ENCODE measurements at places on chromosomes 2 and 18.
A peak's percentile ranks its signal among the peaks of the same experiment; 100 is the strongest.

DNA sequence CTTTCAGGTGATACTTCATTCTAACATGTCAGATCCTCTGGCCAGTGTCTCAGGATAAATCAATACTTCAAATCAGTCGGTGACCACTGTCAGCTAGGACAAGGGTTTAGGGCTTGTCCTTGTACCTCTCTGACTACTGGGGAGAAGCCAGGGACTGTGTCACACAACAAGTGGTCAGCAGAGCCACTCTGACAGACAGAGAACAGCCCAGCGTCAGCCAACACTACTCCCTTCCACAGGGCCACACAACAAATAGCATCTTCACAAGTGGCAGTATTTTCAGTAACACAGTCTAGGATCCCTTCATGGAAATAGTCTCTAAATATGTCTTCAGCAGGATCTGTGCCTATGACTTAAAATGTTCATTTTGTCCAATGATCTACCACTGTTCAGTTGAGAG lies 14.2 kb downstream of the FLACC1 start:
- no peak for DNase-seq

- no peak for DNase-seq
These were observed 136.3 kb downstream of the ERBB4 start for GRCh38 chr2:212402316-212402715.

DNA sequence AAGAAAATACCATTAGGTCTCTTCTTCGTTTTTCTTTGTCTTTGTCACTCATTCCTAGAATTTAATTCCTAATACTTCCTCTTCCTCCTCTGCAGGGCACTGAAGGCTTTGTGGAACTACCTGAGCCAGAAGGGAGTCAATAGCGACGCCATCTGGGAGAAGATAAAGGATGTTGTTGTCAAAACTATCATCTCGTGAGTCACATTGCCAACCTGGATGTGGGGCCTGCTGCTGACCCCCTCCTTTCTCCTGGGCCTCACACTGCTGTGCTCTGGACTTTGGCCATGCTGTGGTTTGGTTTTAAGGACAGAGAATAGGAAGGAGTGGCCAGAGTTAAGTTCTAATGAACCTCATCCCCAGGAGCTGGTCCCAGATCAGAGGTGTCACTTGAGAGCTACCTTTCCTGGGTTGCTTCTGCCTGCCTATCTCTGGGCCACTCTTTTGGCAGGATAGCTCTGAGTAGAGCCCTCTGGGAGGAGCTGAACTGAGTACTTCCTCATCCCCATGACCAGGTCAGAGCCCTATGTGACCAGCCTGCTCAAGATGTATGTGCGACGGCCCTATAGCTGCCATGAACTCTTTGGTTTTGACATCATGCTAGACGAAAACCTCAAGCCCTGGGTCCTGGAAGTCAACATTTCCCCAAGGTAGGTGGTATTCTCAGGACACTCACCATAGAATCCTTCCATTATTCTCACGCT lies 33.1 kb upstream of the CYP27A1 start:
- DNase-seq: no peak

DNA sequence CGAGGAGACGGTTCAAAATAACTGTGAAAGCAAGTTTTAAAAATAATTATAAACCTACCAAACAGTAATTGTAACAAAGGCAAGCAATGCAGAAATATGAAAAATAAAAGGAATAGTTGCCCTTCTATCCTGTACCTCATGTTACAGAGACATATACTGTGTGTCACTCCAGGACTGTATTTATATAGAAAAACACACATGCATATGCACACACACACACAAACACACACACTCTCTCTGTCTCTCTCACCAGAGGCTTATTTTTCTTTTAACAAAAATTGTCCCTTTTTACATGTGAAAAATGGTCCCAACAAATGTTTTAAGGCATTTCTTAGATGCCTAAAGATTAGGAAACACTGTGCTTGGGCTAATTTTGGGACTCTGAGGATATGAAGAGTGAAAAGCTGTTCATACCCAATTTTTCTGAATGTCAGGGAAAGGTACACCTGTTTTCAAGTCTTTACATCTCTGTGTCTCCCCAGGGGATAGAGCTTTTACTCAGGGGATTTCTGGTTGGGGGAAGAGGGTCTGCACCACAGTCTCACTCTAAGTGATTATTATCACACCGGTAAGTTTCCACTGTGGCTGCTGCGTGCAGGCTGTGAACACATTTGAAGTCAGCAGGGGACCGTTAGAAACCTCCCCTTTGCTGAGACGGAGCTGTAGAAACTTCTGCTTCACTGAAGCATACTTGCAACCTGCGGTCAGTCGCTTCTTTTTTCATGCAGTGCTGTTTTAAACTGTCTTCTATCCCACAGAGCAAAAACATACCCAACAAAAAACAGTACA lies 51.4 kb upstream of the SPAG16 start:
- DNase-seq: peak; percentile 15

GRCh38 chr2:98764499-98764898 lies 33.6 kb upstream of the MGAT4A start:
- no peak for DNase-seq

- DNase-seq: no peak
These were observed 18.4 kb downstream of the GPR55 start for GRCh38 chr2:230906471-230907230.

- no peak for DNase-seq
These were observed 462 bp upstream of the OTOS start for GRCh38 chr2:240140920-240141319.

- no peak for DNase-seq
These were observed 7.7 kb upstream of the DNMT3A start for GRCh38 chr2:25349397-25349796.

DNA sequence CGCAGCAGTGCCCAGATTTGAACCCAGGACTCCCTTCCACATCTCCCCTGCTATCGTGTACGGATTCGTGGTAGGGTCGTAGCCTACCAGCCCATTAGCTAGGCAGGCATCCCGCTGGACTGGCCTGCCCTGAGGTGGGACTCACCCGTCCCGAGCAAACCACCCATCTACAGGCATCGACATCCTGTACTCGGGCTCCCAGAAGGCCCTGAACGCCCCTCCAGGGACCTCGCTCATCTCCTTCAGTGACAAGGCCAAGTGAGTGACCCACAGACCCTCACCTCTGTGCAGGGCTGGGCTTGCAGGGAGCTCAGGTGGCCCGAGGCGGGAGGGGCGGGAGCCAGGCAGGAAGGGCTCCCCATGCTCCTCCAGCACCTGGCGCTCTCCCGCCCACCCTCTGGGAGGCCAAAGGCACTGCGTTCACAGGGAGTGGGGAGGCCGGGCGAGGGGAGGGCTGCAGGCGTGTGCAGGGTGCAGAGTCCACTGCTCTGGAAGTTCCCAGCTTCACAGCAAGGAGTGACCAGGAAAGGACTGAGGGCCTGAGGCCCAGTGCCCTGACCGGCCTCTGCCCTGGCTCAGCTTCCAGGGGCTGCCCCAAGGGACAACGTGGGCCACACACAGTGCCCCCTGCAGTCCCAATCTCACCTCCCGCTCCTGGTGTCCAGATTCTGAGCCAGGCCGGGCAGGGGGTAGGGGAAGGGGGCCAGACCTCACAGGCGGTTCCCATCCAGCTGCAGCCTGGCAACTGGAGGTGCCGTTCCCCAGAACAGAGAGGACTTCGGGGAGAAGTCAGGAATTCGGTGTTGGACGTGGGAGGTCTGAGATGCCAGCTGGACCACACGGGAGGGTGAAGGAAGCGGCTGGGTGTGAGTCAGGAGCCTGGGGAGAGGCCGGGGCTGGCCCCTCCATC lies 5.4 kb downstream of the AGXT start:
- no peak for DNase-seq

DNA sequence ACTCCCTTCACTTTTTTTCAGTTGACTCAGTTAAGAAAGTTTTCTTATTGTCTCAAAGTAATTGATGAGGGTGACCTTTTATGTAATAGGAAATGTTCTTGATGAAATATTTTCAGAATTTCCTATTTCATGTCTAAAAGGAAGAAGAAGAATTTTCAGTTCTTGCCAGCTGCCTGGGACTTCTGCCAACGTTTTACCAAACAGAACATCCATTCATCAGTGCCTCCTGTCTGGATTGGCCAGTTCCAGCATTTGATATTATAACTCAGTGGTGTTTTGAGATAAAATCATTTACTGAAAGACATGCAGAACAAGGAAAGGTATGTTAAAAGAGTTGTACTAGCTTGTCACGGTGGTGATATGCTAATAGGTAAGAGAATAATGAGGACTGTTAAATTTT lies 104.7 kb upstream of the MYO3B start:
- no peak for DNase-seq
